ENCODE measurements at places on chromosomes 11 and 22.

- no peak for DNase-seq
Measured at GRCh38 chr11:32006799-32007388, 84.0 kb upstream of the RCN1 start.

GRCh38 chr11:24132471-24132870, 364.4 kb upstream of the LUZP2 start:
- DNase-seq, result no peak

- no peak for DNase-seq
Measured at GRCh38 chr22:23518376-23519187, 61.5 kb downstream of the IGLL1 start.

DNA sequence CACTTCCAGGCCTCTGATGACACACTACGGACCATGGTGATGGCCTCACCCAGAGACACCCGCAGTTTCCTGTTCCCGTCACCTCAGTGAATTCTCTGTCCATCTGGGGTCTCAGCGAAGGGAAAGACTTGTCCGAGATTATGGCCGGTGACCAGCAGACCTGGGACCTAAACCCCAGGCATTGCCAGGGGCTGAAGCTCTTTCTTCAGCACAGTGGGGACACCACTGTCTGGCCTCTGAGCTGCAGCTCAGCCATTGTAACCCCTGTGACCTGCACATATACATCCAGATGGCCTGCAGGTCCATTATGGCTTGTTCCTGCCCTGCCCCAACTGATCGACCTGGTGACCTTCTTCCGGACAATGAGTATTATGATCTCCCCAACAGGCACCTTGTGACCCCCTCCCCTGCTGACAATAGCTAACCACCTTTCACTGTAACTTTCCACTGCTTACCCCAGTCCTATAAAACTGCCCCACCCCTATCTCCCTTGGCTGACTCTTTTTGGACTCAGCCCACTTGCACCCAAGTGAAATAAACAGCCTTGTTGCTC, 22.3 kb downstream of the CBX7 start:
- no peak for DNase-seq

GRCh38 chr11:37108436-37109285, 510.6 kb upstream of the RAG2 start:
- DNase-seq, result no peak

DNA sequence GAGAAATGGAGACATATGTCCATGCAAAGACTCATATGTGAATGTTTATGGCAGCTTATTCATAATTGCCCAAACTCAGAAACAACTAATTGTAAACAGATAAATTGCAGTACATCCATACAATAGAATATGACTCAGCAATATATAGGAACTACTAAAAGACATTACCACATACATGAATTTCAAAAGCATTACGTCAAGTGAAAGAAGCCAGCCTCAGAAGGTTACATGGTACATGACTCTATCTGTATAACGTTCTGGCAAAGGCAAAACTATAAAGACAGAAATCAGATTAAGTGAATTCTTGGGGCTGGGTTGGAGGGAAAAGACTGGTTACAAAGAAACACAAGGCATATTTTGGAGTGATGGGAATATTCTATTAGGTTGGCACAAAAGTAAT, 7.2 kb downstream of the KCTD21 start:
- DNase-seq, result no peak

- DNase-seq, result no peak
Measured at GRCh38 chr11:131449036-131450019, 78.9 kb downstream of the NTM start.

- no peak for DNase-seq
Measured at GRCh38 chr11:114098927-114099326, 39.4 kb downstream of the ZBTB16 start.

DNA sequence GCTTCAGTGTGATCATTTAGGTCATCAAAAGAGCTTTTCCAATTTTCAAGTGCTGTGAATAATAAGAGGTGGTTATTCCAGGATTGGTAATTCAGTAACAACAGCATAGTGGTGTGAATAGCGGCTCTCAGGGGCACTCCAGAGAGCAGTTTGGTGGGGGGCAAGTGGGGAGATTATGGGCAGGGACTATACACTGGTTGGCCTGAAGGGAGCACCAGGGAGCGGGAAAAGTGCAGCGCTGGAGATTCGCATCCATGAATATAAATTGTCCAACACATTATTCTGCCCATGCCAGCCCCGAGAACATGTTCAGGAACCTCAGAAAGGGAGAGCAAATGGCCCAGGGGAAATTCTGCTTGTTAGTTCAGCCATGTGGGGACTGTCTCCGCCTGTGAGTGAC, 37.9 kb downstream of the OR6Q1 start:
- DNase-seq, result no peak

DNA sequence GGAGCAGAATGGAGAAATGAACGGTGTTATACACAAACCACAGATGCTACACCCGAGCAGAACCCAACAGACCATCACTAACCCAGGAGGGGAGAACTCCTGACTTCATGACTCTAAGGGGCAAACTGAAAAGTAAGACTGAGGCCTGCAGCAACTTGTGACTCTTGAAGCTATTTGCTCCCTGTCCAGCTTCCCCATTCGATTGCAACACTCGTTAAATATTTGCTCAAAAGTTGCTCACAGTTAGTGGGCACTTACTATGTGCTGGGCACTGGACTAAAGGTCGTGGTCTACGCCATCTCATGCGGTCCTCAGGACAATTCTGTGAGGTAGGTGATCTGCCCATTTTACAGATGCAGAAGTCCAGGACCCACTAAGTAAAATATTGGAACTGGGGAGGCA, 9.5 kb upstream of the ADA2 start:
- no peak for DNase-seq

DNA sequence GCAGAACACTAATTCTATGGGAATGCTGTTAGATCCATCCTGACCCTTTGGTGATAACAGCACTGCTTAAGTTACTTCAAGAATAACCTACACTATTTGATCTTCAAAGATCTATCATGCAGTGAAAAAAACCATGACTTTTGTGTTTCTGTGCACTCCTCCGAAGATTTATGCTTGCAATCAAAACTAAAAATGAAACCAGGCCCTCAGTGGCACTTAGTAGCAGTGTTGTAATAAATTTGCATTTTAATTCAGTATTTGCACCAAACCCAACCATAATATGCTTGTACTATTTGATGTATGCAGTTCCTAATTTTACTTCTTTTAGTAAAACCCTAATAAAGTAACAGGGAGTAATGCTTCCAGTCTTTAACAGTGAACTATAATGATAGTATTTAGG, 130.7 kb downstream of the SOX6 start:
- DNase-seq, result no peak

- no peak for DNase-seq
Measured at GRCh38 chr11:95917193-95918036, 6.5 kb downstream of the MTMR2 start.

DNA sequence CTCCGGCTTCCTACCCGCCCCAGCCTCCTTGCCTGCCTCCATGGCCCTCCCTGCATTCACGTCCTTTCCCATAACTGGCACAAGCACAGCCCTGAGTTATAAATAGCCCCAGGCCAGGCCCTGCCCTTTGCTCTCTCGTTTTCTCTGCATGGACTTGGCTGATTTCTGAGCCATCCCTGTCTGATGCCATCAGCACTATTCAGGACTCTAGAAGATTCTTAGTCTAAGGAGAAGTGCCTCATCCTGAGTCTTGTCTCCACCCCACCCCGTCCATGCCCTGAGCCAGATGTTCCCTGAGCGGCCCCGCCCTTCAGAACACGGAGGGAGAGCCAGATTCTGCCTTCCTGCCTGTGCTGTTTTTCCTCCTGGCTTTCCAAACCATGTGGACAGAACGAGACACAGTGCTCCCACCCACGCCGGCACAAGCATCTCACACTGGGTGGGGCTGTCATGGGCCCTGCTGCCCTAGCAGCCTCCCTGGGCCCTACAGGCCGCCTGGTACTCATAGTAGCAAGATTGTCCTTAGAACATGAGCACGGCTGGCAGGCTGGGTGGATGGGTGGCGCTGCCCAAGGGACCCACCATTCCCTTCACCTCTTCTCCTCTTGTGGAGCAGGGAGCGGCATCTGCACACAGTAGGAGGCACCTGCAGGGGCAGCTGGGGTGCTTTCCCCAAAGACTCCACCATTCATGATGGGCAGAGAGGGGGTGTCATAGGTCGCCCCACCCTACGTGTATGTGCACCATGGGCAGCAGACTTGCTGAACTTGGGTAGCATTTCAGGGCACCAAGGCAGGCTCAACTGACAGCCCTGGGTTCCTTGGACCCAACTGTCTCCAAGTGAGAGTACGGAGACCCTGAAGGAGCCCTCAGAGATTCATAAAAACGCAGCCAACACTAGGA, 76.9 kb downstream of the BCR start:
- no peak for DNase-seq

GRCh38 chr11:90947930-90948329, 725.1 kb upstream of the CHORDC1 start:
- DNase-seq, result no peak

- DNase-seq, result no peak
Measured at GRCh38 chr11:107266455-107266854, 191.2 kb downstream of the CWF19L2 start.

- no peak for DNase-seq
Measured at GRCh38 chr22:47193606-47194329, 431.3 kb downstream of the TBC1D22A start.

GRCh38 chr22:29706486-29706885, 13.3 kb upstream of the CABP7 start:
- no peak for DNase-seq

DNA sequence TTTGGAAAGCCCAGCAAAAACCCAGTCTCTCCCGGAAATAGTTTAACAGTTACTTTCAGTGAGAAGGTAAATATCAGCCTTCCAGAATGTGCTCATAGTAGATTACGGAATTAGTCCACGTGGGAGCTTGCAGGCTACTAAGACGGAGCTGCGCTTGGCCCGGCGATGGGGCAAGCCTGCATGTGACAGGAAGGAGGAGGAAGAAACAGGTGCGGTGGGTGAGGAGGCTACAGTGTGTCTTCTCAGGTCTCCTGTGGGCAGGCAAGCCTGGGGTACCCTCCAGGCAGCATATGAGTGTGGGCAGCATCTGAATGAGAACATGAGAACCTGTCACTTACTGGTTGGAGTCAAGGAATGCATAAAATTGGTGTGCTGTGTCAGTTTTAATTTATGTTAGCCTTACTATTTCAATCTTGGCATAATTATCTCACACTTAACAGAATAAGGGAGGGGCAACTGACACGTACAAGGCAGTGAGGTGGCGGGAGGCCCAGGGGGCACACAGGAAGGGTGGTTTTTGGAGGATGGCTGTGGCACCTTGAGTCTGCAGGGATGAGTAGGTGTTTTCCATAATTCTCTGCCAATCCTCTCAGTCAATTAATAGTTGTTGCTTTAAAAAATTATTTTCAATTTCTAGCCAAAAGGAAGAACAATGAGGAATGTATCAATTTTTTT, 35.7 kb downstream of the CLMP start:
- DNase-seq, result peak; percentile 2

- DNase-seq, result no peak
Measured at GRCh38 chr11:111531136-111531535, 9.4 kb upstream of the LAYN start.

- DNase-seq, result no peak
Measured at GRCh38 chr22:29570456-29570855, 10.5 kb downstream of the NIPSNAP1 start.

DNA sequence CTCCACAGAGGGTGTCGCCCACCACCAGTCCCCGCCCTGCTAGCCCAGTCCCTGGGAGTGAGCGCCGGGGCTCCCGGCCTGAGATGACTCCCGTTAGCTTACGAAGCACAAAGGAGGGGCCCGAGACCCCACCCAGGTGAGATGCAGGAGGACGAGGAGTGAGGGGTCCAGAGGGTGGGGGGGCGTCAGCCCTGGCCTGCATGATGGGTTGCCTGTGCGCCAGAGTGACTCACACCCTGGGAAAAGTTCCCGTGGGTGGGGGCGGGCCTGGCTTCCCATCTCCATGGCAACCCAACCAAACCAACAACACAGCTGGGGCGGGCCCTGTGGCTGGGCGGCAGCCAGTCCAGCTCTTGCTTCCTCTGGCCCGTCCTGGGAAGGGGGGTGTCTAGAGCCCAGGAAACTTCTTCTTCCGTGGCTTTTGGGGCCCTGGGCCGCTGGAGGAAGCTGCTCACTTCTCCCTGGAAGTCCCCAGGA, 4.5 kb downstream of the GAS2L1 start:
- DNase-seq, result peak; percentile 49

DNA sequence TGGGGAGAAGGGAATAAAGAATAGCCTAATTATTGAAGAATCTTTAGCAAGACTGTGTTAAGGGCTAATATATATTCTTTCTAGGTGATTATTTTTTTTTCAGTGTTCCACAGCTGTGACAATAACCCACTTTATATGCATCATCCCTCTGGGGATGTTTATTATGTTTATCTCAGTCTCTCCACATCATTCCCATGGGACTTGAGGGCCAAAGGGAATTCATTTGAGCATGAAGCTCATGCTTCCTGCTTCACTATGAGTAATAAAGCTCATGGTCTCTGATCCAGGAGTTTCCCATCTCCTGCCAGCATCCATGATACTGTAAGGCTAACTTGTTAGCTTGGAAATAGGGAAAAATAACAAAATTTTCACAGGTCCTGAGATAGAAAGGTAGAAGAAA, 1888.4 kb downstream of the LRRC4C start:
- DNase-seq, result no peak

GRCh38 chr22:31497148-31497938, 1.0 kb downstream of the SFI1 start:
- no peak for DNase-seq

- no peak for DNase-seq
Measured at GRCh38 chr22:24592058-24592850, 619 bp downstream of the LRRC75B start.

- no peak for DNase-seq
Measured at GRCh38 chr11:123551079-123551478, 103.3 kb downstream of the SCN3B start.

DNA sequence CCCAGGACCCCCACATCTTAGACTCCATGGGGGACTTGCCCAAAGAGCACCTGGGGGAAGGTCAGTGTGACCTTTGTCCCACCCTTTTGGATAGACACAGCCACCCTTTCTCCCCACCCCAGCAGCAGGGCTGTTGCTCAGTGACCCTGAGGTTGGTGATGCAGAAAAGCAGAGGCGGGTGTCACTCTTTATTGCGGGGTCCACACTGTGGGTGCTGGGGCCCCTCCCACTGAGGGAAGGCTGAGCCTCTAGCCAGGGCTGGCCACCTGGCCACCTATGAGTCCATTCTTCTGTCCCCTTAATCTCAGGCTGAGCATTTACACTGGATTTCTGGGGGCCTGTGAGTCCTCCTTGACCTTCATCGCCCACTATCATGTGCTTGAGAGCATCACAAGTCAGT, 7.4 kb downstream of the LRRC75B start:
- no peak for DNase-seq

Measured in stimulated activated CD4-positive, alpha-beta T cell treated with anti-CD3 and anti-CD28 coated beads, Interleukin-4, amount 100 ng/mL, for 4 hours (primary cell).